Activated naive CD8-positive, alpha-beta T cell treated with anti-CD3 and anti-CD28 coated beads, Interleukin-2, amount 10 ng/mL, durations not matched to agents 7 days and 5 days (primary cell): ENCODE measurements at places on chromosomes 12 and 14. TPM values are rescaled to one million over a fixed set of nuclear protein-coding genes. Genes with fewer than 3 reads are reported as not detected.

GRCh38 chr12:106417926-106418910, 60.7 kb downstream of the POLR3B start:
- DNase-seq, result no peak
- H3K4me1 ChIP-seq, result no peaks in the 10 kb centered on the region
- no peak overlapping the region for H3K27ac ChIP-seq
- peaks cover 6% of the 10 kb centered on the region for H3K36me3 ChIP-seq
- H3K4me3 ChIP-seq, result no peak overlapping the region
- H3K27me3 ChIP-seq, result no peaks in the 10 kb centered on the region

- no peaks in the 10 kb centered on the region for H3K4me1 ChIP-seq
- peaks cover 2% of the 10 kb centered on the region for H3K27me3 ChIP-seq
- DNase-seq, result no peak
- H3K36me3 ChIP-seq, result no peaks in the 10 kb centered on the region
Measured at GRCh38 chr12:29750131-29750927, 33.4 kb downstream of the TMTC1 start.

DNA sequence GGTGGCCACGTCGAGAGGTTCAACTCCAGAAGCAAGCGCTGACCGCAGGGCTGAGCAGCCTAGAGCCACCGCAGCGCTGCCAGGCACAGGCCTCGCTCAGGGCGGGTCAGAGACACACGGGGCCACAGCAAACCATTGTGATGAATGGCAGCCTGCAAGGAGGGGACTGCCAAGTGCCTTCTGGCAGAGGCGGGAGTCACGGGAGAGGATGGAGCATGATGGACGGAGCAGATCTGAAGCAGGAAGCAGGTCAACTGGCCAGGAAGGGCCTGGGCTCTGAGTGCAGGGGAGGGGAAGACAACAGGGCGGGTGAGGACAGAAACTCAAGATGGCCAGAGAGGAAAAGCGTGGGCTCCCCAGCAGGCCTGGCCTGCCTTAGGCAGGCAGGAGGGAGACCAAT, 49.8 kb downstream of the CDC42BPB start:
- no peak overlapping the region for H3K27ac ChIP-seq
- no peaks in the 10 kb centered on the region for H3K4me1 ChIP-seq
- no peak overlapping the region for H3K4me3 ChIP-seq
- H3K27me3 ChIP-seq, result no peaks in the 10 kb centered on the region
- no peak for DNase-seq

DNA sequence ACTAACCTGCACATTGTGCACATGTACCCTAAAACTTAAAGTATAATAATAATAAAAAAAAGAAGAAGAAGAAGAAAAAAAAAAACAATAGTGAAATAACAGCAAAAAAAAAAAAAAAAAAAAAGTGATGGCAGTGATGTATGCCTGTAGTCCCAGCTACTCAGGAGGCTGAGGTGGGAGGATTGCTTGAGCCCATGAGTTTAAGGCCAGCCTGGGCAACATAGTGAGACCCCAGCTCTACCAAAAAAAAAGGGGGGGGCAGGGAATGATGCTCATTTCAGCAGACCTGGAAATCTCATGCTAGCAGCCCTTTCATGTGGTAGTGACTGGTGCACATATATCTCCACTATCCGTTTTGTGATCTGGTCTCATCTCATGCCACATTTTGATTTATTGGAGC, 20.8 kb downstream of the TRAFD1 start:
- peaks cover 3% of the 10 kb centered on the region for H3K4me1 ChIP-seq
- H3K27me3 ChIP-seq, result no peaks in the 10 kb centered on the region
- no peak for DNase-seq
- H3K4me3 ChIP-seq, result no peak overlapping the region
- H3K27ac ChIP-seq, result no peak overlapping the region
- H3K36me3 ChIP-seq, result peaks cover 39% of the 10 kb centered on the region

AVPR1A gene
- total RNA-seq, result not detected

GRCh38 chr12:106030210-106031071, 108.3 kb downstream of the NUAK1 start:
- H3K27ac ChIP-seq, result no peak overlapping the region
- H3K27me3 ChIP-seq, result peaks cover 2% of the 10 kb centered on the region
- H3K4me3 ChIP-seq, result no peak overlapping the region
- DNase-seq, result no peak
- H3K36me3 ChIP-seq, result no peaks in the 10 kb centered on the region

MYF6 gene
- total RNA-seq, result not detected

DNAJC22 gene
- total RNA-seq, result 0.31 TPM

GRCh38 chr12:130429656-130430505, 92.2 kb downstream of the PIWIL1 start:
- H3K36me3 ChIP-seq, result no peaks in the 10 kb centered on the region
- H3K27me3 ChIP-seq, result no peaks in the 10 kb centered on the region
- no peaks in the 10 kb centered on the region for H3K4me1 ChIP-seq
- no peak overlapping the region for H3K4me3 ChIP-seq

RBM19 gene
- total RNA-seq, result 41.7 TPM
